ENCODE measurements at places on chromosomes 13 and 19.

- no peak for DNase-seq
Observed at GRCh38 chr13:99041788-99042187, 63.9 kb upstream of the DOCK9 start.

DNA sequence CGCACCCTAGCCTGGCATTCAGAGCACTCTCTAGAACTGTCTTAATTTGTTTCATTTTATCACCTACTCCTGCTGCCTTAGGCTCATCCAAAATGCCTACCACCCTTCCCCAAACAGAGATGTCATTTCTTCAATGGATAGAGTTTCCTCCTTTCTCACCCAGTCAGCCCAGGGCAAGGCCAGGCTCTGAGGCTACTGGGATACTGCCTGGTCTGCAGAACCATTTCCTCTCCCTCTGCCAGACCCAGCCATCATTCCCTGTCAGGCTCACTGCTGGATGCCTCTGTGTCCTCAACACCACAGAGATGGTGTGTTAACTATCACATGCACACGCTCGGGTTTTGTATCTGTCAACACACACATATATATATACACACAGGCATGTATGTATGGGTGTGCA is 47.2 kb downstream of the C13orf42 start:
- no peak for DNase-seq

DNA sequence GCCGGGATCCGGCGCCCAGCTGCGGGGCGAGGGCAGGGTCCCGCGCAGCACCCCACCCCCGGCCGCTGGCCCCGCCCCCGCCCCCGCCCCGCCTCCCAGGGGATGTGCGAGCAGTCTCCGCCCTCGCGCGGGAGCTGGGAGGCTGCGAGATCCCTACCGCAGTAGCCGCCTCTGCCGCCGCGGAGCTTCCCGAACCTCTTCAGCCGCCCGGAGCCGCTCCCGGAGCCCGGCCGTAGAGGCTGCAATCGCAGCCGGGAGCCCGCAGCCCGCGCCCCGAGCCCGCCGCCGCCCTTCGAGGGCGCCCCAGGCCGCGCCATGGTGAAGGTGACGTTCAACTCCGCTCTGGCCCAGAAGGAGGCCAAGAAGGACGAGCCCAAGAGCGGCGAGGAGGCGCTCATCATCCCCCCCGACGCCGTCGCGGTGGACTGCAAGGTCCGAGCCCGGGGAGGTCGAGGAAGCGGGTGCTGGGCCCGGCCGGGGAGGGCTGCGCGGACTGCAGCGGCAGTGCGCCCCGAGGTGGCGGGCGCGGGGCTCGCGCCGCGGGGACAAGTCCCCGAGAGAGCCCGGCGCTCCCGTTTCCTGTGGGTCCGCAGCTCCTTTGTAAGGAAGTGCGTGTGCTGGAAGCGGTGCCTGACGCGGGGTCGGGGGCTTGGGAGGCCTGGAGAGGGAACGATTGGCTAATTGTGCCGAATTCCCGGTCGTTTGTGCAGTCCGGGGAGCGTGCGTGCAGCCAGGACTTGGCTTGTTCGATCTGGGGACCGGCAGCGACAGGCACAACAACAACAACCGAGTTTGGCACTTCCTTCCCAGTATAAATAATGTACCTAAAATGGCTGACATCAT is at the start of gene ITM2B:
Gene ITM2B (plus strand): TSS at position 161 of the 843 bp plus-strand sequence. CDS start 155 bp downstream, at position 316.
- peak; percentile 48 for DNase-seq

DNA sequence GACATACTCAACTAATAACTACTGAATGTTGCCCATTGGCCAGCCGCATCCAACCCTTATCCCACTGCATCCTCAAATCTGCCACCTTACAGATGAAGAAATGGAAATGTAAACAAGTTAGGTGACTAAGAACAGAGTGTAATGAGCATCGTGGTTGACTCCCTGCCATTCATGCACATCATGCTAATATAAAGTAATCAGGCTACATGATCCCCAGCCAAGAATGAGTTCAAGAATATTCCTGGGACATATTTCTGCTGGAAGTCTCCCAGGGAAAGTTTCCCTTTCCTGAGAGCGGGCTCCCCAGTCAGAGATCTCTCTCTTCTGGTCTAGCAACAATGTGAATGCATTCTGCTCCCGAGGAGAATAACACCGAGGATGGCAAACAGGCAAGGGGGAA is 55.9 kb upstream of the SERP2 start:
- DNase-seq: no peak

GRCh38 chr13:33182729-33183128 is 102.8 kb downstream of the STARD13 start:
- no peak for DNase-seq

GRCh38 chr19:1864480-1865171 is 1.2 kb upstream of the KLF16 start:
- no peak for DNase-seq

- no peak for DNase-seq
Observed at GRCh38 chr13:52868190-52868589, 19.8 kb upstream of the PCDH8 start.

DNA sequence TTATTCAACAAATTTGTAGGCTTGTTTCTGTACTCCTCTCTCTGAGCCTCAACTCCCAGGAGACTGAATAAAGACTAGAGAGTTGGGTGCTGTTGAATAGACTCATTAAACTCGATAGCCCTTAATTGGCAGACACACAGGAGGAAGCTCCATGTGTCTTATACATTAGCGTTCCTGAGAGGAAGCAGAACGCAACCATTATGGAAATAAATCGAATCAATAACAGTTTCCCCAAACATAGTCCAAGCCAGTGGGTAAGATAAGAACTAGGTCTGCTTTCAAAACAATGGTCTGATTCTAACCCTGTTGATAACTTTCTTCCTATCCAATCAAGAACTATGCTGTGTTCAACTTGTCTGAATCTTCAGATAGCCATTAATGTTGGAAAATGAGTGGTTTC is 118.1 kb upstream of the FNDC3A start:
- no peak for DNase-seq

Measured in NCI-H1092 (cell line).